ENCODE measurements at places on chromosomes 2 and 18. TPM values are rescaled to one million over a fixed set of nuclear protein-coding genes. Genes with fewer than 3 reads are reported as not detected.

DNA sequence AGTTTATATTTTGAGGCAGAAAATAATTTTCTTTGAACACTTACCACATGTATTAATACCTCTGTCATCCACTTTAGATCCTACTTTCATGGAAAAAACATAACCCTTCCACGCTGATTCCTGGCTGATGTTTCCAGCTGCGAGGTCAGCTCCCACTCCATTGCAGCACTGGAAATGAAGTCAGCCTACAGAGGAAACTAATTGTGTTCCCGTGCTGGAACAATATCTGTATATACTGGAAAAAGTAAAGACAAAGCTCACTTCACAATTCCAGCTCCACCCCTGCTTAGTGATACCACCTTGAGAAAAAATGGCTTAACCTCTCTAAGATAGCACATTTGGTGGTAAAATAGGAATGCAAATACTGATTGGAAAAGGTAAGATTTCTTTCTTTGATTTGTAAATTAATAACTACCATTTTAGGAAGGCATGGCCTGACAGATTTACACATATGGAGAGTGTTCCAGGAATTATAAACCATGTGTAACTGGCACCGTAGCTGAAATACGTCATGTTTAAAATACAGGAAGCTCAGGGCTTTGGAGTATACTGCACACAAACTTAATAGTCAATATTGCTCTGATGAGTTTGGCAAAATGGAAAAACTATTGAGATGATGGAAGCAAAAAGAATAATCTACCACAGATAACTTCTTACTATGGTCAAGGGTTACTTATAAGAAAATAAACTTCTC, 90.0 kb downstream of the TRIB2 start:
- H3K4me3 ChIP-seq: no peak overlapping the region
- H3K36me3 ChIP-seq: no peaks in the 10 kb centered on the region
- DNase-seq: no peak
- H3K27ac ChIP-seq: no peak overlapping the region
- peaks cover 3% of the 10 kb centered on the region for H3K27me3 ChIP-seq

The VIL1 gene
- not detected for total RNA-seq

GRCh38 chr2:239195318-239195871, 205.4 kb downstream of the HDAC4 start:
- no peaks in the 10 kb centered on the region for H3K4me1 ChIP-seq
- DNase-seq: no peak
- H3K36me3 ChIP-seq: no peaks in the 10 kb centered on the region
- no peak overlapping the region for H3K4me3 ChIP-seq

The ASPRV1 gene
- 0.71 TPM for total RNA-seq

DNA sequence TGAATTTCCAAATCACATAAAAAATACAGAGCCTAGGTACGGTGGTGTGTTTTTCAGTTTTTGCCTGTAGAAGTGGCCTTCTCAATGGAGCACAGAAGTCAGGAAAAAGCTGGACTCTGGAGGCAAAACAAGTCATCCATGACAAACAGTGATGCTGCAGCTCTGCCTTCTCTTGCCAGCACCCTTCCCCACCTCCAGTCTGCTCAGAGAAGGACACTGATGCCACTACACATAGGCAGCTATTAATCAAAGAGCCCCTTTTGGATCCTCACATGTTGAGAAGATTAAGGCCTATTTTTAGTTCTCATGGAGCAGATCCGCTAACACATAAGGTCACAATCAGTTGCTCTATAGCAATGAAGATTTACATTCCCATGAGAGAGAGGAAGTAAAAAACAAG, 181.6 kb upstream of the GALNT5 start:
- no peaks in the 10 kb centered on the region for H3K4me1 ChIP-seq
- no peaks in the 10 kb centered on the region for H3K27me3 ChIP-seq
- no peaks in the 10 kb centered on the region for H3K36me3 ChIP-seq

DNA sequence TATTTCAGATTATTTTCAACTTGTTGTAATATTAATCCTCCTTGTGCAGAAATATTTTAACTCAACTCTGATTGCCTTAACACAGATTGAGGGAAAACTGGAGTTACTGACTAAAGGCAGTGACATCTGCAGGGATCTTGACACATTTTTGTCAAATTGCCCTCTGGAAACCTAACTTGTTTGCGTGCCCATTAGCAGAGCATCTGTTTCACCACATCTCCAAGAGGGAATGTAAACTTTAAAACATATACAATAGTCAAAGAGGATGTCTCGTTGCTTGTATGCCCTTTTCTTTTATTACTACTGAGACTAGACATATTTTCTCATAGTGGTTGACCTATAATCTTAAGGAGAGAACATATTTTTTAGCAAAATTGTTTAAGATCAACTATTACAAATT, 14.2 kb downstream of the INPP1 start:
- no peaks in the 10 kb centered on the region for H3K36me3 ChIP-seq
- H3K27me3 ChIP-seq: no peaks in the 10 kb centered on the region
- H3K4me3 ChIP-seq: no peak overlapping the region

The FER1L5 gene
- total RNA-seq: not detected

The SERPINB13 gene
- total RNA-seq: not detected

DNA sequence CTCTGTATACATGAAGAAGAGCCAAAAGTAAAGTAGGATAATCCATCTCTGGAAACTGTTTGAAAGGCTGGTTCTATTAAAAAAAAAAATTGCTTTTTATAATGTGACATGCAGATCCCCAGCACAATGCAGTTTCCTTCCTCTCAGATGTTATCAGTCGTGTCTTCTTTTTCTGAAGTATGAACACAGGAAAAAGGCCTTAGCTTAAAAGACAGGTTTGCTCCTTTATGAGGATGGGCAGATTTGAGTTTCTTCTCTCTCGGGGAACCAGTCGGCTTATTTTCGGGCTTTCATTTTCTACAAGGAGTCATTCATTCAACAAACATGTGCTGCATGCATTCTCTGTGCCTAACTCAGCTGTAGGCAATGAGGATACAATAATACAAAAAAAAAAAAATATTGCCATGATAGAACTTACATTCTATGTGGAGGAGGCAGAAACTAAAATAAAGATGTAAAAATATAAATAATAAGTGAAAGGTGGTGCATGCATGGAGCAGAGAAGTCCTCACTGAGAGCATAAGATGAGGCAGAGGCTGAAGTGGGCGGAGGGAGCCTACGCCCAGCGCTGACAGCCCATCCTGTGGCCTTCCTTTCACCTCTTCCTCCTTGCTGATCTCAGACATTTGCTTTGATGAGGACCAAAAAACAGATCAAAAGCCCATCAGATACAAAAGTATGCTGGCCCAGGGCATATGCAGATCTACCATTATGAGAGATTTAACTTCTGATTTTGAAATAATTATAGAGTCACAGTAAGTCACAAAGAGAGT, at the start of gene CD226:
TSS of gene CD226 (minus strand) at position 513 of the 773 bp plus-strand sequence. CDS start at position 46, 467 bp downstream.
- DNase-seq: no peak
- 0 out of 2 replicates have a peak, but pooled peaks cover 5% of the 10 kb centered on the region for H3K36me3 ChIP-seq

GRCh38 chr2:115122701-115123100, 680.3 kb downstream of the DPP10 start:
- no peak overlapping the region for H3K4me3 ChIP-seq
- DNase-seq: no peak
- H3K36me3 ChIP-seq: no peaks in the 10 kb centered on the region
- H3K4me1 ChIP-seq: no peaks in the 10 kb centered on the region
- H3K27me3 ChIP-seq: no peaks in the 10 kb centered on the region

GRCh38 chr2:63790491-63790890, 51.2 kb upstream of the UGP2 start:
- no peak overlapping the region for H3K4me3 ChIP-seq
- no peak overlapping the region for H3K27ac ChIP-seq
- no peaks in the 10 kb centered on the region for H3K36me3 ChIP-seq
- DNase-seq: no peak
- H3K4me1 ChIP-seq: no peaks in the 10 kb centered on the region
- no peaks in the 10 kb centered on the region for H3K27me3 ChIP-seq

DNA sequence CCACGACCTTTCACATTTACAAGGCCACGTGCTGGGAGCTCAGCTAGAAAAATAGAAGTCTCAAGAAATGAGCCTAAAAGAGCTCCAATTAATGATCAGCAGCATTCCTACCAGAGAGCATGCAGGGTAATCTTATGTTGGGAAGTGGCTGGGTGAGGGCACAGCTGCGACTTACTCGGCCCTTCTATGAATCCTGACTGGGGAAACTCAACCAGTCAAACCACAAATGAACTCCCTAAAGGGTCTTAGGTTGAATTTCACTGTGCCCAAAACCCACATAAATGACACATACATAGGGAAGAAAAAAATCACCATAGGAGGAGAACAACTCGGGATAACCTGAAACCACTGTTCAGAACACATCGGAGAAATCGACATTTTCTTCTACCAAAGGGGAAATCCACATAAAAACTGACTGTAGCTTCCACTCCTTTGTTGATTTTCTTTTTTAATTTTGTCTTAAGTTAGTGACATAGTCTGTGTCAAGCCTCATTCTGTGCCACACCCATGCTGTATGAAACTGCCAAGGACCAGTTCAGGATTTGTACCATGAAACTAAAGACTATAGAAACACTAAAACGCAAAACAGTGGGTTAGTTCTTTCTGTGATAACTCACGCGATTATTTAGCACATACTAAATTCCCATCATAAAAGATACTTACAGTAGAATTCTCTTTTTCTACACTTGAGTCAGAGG, 54.7 kb downstream of the UXS1 start:
- H3K4me1 ChIP-seq: no peaks in the 10 kb centered on the region
- H3K36me3 ChIP-seq: no peaks in the 10 kb centered on the region
- DNase-seq: no peak

The TLX2 gene
- 2.5 TPM for total RNA-seq

DNA sequence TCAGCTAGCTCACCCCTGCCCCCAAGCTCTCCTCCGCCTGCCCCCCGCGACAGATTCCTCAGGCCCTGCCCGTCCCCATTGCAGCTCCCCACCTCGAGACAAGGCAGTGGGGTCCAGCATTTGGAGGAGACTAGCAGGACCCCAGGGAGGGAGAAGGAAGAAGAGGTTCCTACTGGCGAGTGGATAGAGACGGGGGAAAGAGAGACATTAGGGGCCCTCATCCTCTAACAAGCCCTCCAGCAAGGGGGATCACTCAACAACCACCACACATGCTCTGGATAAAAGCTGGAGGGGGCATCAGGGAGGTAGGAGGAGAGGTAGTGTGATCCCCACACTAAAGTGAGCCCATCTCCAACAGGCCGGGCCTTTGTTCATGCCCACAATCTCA, 8.9 kb upstream of the TNS1 start:
- no peak overlapping the region for H3K27ac ChIP-seq
- no peaks in the 10 kb centered on the region for H3K27me3 ChIP-seq
- H3K4me3 ChIP-seq: no peak overlapping the region
- H3K4me1 ChIP-seq: no peaks in the 10 kb centered on the region
- H3K36me3 ChIP-seq: no peaks in the 10 kb centered on the region
- no peak for DNase-seq

The ARHGEF4 gene
- total RNA-seq: not detected

DNA sequence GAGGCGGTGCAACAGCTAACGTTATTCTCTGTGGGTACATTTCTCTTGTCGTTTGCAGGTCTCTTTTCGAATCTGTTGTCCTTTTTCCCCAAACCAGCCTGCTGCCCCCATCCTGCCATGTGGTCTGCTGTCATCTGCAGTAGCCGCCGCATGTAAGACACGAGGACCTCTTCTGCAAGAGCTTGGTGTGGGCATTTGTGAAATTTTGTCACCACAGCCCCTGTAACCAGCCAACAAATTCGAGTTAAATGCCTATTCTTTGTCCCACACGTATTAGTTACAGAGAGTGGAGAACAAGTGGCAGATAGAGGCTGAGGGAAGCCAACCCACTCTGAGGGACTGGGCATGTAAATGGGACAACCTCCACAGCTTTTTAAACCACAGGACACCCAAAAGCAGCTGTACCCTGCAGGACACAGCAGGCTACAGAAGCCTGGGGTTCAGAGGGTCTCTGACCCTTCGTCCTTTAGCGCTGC, 35.0 kb downstream of the ITGA6 start:
- H3K36me3 ChIP-seq: no peaks in the 10 kb centered on the region
- H3K4me3 ChIP-seq: no peak overlapping the region
- no peak overlapping the region for H3K27ac ChIP-seq
- no peak for DNase-seq
- no peaks in the 10 kb centered on the region for H3K27me3 ChIP-seq

GRCh38 chr2:10257500-10258147, 45.1 kb upstream of the HPCAL1 start:
- H3K27ac ChIP-seq: no peak overlapping the region
- no peaks in the 10 kb centered on the region for H3K4me1 ChIP-seq
- no peak for DNase-seq
- H3K36me3 ChIP-seq: no peaks in the 10 kb centered on the region

The NTSR2 gene
- total RNA-seq: not detected

GRCh38 chr18:12451428-12451827, 43.7 kb downstream of the PRELID3A start:
- H3K27ac ChIP-seq: no peak overlapping the region
- H3K4me3 ChIP-seq: no peak overlapping the region
- H3K27me3 ChIP-seq: no peaks in the 10 kb centered on the region
- no peaks in the 10 kb centered on the region for H3K36me3 ChIP-seq
- H3K4me1 ChIP-seq: no peaks in the 10 kb centered on the region
- DNase-seq: no peak

The ERFE gene
- 2.8 TPM for total RNA-seq

The MYO5B gene
- not detected for total RNA-seq

The SLC9A4 gene
- not detected for total RNA-seq

- DNase-seq: no peak
- H3K36me3 ChIP-seq: no peaks in the 10 kb centered on the region
- no peaks in the 10 kb centered on the region for H3K27me3 ChIP-seq
- H3K4me1 ChIP-seq: no peaks in the 10 kb centered on the region
- H3K27ac ChIP-seq: no peak overlapping the region
These were observed 78.2 kb upstream of the ITGB6 start for GRCh38 chr2:160278101-160278878.

DNA sequence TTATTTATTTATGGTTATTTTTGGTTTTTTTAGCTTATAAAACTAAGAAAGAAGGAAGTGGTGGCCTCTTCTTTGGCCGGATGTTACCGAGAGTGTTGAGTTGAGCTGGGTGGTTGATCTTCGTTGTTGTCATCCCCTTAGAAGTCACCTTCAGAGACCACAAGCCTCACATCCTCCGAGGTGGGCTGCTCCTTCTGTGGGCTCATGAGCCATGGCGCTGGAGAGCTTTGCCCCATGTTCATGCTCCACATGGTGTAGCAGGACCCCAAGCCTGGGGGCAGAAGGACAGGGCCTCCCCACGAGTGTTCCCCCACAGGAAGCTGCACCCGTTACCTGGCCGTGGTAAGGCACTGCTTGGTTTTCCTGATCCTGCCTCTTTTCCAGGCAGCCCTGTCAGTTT, 23.4 kb downstream of the SNTG2 start:
- H3K4me3 ChIP-seq: no peak overlapping the region
- no peak overlapping the region for H3K27ac ChIP-seq
- H3K27me3 ChIP-seq: 0 out of 2 replicates have a peak, but pooled peaks cover 2% of the 10 kb centered on the region
- no peak for DNase-seq
- no peaks in the 10 kb centered on the region for H3K36me3 ChIP-seq

The LONRF2 gene
- total RNA-seq: not detected

- no peaks in the 10 kb centered on the region for H3K27me3 ChIP-seq
- DNase-seq: no peak
- H3K27ac ChIP-seq: no peak overlapping the region
These were observed 1279.4 kb downstream of the LRP1B start for GRCh38 chr2:140851258-140851981.

All from Karpas-422 (cell line).